ENCODE measurements at places on chromosomes 12 and 14. TPM values are rescaled to one million over a fixed set of nuclear protein-coding genes. Genes with fewer than 3 reads are reported as not detected.

DNA sequence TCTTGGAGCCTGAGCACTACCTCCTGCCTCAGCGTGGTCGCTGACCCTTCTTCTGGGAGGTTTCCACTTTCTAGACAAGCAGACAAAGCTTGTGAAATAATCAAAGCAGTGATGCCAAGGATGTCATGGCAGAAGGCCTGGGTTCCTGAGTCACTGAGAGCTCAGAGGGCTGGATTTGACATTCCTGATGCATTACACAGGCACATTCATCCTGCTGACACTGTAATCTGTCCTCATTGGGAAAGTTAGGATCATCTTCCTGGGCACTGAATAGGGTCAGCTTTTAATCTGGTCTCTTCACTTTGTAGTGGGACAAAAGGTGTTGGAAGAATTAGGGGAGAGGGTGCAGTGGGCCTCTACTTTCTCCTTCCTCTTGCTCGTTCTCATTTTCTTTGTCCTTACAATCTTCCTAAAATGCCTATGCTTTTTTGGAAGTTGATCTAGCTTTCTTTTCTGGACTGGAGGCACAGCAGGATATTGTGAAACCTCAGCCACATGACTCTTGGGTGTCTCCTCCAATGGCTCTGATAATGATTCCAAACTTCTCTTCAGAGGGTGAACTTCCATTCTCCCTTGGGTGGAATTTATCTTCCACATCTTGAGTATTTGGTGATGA is 29.6 kb downstream of the EEA1 start:
- no peak for DNase-seq
- no peak overlapping the region for H3K4me3 ChIP-seq
- peaks cover 5% of the 10 kb centered on the region for H3K4me1 ChIP-seq
- H3K27me3 ChIP-seq: no peaks in the 10 kb centered on the region
- peaks cover 11% of the 10 kb centered on the region for H3K36me3 ChIP-seq
- no peak overlapping the region for H3K27ac ChIP-seq

DNA sequence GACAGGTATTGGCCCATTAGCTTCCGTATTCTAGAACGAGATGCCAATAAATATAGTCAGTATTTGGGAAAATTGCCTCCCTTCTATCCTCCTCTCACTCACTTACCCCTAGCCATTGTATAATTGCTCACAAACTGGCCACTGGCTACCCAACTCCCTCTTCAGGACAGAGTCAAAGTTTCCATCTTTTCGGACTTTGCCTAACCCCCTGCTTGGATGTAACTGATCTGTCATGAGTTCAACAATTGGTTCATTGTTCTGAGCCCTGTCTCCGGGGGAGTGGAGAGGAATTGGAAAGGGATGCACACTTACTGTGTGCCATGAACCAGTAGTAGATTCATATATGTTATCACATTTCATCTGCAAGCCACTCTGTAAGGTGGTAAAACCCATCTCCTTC is 12.2 kb downstream of the MYRFL start:
- peaks cover 4% of the 10 kb centered on the region for H3K27me3 ChIP-seq
- no peak overlapping the region for H3K27ac ChIP-seq
- no peaks in the 10 kb centered on the region for H3K36me3 ChIP-seq

Gene PLCZ1
- total RNA-seq: not detected

GRCh38 chr12:5396541-5396940 is 35.4 kb upstream of the NTF3 start:
- no peak overlapping the region for H3K27ac ChIP-seq
- no peaks in the 10 kb centered on the region for H3K4me1 ChIP-seq
- no peak overlapping the region for H3K4me3 ChIP-seq
- H3K27me3 ChIP-seq: peaks cover 2% of the 10 kb centered on the region

DNA sequence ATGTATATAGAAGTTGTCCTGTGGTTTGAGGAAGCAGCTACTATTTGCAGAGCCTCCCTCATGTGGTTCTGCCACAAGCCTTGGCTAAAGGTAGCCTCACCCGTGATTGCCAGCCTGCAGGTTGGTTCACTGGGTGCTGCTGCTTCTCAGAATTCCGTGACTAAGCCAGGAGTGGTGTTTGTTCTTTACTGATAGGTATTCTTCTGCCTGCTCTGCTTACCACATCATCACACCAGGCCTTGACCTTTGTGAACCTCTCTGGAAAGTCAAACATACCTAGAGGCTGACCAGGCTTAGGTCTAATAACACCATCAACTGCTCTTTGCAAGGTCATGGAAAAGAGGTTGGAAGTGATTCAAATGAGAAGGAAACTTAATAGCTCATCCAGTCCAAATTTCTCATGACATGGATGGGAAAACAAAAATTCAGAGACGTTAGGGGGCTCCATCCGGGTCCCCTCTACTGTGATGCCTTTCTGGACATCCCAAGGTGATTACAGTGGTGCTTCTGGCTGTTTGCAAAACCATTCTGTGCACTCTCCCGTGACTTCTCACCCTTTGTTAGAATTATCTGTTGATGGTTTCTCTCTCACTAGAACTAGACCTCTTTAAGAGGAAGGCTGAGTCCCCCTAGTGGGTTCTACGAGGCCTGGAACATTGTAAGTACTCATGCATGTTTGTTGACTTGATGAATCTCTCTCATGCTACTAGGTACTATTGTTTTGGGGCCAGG is 8.5 kb upstream of the SOCS2 start:
- no peak for DNase-seq
- no peak overlapping the region for H3K27ac ChIP-seq
- no peaks in the 10 kb centered on the region for H3K27me3 ChIP-seq
- no peak overlapping the region for H3K4me3 ChIP-seq
- peaks cover 4% of the 10 kb centered on the region for H3K4me1 ChIP-seq

Data from activated CD4-positive, alpha-beta memory T cell treated with anti-CD3 and anti-CD28 coated beads for 36 hours (primary cell).